Immature natural killer cell (primary cell): ENCODE measurements at places on chromosomes 1 and 21. TPM values are rescaled to one million over a fixed set of nuclear protein-coding genes. Genes with fewer than 3 reads are reported as not detected.

The ISG20L2 gene
- polyA plus RNA-seq: 15.8 TPM

The LRRC8C gene
- polyA plus RNA-seq: 7.3 TPM

The RPRD2 gene
- 9.1 TPM for polyA plus RNA-seq

The JTB gene
- polyA plus RNA-seq: 365 TPM

The KLF17 gene
- polyA plus RNA-seq: not detected

The CHIT1 gene
- polyA plus RNA-seq: not detected

The ZYG11A gene
- not detected for polyA plus RNA-seq

The ADORA3 gene
- 0.23 TPM for polyA plus RNA-seq

The HLX gene
- not detected for polyA plus RNA-seq

The C1orf115 gene
- polyA plus RNA-seq: 1.5 TPM

The FABP3 gene
- not detected for polyA plus RNA-seq

The CASQ2 gene
- not detected for polyA plus RNA-seq

The IL20 gene
- polyA plus RNA-seq: not detected

The TRIM17 gene
- 0.53 TPM for polyA plus RNA-seq

The LEMD1 gene
- polyA plus RNA-seq: not detected
